ENCODE measurements at places on chromosomes 4 and X. TPM values are rescaled to one million over a fixed set of nuclear protein-coding genes. Genes with fewer than 3 reads are reported as not detected.

- no peak for DNase-seq
Measured at GRCh38 chrX:1397001-1397400, 5.1 kb upstream of the SLC25A6 start.

GRCh38 chr4:89928838-89929237 lies 34.2 kb downstream of the MMRN1 start:
- DNase-seq, result no peak

DNA sequence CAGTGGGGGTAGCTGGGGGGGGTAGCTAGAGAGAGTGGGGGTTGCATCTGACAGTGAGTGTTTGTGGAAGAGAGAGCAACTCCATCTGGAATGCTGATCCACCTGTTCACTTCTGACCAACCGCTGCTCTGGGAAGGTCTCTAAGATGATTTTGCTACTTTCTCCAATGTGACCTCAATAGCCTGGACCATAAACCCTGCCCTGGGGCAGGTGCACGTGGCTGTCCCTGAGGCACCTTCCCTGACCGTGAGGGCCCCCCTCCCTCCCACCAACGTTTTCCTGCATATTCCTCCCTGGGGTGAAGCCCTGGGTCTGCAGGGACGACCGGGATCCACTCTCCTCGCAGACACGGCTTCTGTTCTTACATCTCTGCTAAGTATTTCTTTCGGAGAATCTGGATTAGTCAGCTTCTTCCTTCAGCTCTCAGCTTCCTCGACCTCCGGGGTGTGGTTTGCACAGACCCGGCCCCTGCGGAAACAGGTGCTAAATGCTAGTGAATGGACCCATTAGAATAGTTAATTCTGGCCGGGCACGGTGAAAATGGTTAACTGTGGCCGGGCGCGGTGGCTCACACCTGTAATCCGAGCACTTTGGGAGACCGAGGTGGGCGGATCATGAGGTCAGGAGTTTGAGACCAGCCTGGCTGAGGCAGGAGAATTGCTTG lies 21.4 kb upstream of the PLCXD1 start:
- no peak for DNase-seq

- no peak for DNase-seq
Measured at GRCh38 chrX:40483502-40483901, 97.3 kb upstream of the ATP6AP2 start.

DNA sequence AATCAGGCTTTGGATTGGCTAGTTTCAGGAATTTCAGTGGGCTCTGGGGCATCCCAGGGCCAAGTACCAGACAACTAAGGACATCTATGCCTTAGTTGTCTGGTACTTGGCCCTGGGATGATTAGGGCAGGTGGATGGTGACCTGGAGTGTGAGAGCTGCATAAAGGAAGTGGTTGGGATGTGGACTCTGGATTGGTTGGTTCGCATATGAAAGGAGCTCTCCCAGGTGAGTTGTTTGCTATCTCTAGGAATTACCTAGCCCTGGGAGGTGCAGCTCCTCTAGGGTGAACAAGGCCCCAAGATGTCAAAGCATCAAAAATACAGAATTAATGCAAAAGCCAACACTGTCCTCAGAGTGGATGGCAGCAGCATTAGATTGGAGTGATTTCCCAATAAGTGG lies 109.6 kb downstream of the NHS start:
- no peak for DNase-seq

- DNase-seq, result no peak
Measured at GRCh38 chrX:43313035-43313434, 343.1 kb upstream of the MAOA start.

GRCh38 chr4:1239141-1239949 lies 9.6 kb downstream of the CTBP1 start:
- DNase-seq, result no peak

DNA sequence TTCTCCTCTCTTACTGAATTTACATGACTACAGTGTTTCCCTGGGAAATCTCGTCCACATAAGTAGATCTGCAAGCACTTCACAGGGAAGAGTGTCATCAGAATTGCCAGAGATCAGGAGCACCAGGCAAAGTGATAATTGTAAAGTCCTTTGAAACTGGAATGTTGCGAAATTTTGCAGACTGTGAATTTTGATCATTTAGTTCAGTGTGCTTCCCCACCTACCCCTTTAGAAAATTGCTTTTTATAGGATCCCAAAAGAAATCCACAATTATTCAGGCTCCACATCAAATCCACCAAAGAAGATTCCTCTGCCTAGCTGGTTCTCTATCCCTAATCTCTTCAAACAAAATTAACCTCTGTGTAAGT lies 10.2 kb downstream of the PTCHD1 start:
- DNase-seq, result no peak

Gene MAPK10
- 3.3 TPM for polyA plus RNA-seq

Gene NR0B1
- 0.47 TPM for polyA plus RNA-seq

Gene RTL3
- 1.8 TPM for polyA plus RNA-seq

All from forelimb muscle (tissue), 1 donor.